GM13977 (cell line): ENCODE measurements at places on chromosomes 5 and 9.

GRCh38 chr5:66553916-66554575 lies 42.1 kb upstream of the MAST4 start:
- DNase-seq: peak; percentile 61

DNA sequence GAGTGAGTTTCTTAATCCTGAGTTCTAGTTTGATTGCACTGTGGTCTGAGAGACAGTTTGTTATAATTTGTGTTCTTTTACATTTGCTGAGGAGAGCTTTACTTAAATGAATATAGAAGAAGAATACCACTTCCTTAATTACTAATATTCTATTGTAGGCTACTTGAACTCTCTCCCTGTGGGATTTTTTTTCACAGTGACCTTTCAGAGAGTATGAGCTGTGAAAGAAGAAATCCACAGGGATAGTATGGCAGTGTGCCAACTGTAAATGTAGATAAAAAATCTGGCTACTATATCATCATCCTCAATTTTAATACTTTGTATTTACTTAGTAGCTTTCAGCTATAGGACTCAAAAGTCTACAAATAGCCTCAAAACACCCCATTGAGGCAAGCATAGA lies 67.3 kb downstream of the COMMD10 start:
- no peak for DNase-seq

DNA sequence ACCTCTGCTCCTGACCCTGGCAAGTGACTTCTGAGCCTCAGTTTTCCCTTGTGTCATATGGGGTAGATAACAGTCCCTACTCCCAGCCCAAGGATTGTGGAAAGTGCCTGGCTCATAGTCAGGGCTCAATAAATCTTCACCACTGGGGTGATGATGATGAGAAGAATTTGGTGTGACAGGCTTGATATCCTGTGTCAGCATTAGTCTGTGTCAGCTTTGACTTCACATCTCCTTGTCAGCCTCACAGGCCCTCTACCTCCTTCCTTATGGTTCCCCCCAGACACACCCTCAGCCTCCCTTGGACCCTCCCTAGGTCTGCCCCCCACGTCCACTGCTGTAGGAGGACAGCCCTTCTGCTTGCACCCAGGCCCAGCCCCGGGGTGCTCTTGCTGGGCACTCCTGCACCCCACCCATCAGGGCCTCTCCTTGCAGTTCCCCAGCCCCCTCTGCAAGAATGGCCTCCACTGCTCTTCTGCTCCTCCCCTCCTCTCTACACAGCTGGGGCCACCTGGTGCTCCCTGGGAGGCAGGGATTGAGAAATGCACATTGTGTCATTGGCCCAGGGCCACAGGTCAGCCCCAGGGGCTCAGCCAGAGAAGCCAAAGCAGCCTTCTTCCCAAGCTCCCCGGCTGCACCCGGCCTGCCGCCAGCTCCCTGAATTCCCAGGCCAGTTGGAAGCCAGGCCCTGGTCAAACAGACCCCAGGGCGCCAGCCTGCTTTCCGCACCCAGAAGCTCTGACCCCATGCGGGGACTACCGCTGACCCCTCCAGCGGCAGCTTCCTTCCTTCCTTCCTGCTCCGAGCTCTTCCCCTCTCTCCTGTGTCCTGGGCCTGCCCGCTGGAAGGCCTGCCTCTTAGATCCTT lies 7.7 kb downstream of the FGFR4 start:
- DNase-seq: no peak

DNA sequence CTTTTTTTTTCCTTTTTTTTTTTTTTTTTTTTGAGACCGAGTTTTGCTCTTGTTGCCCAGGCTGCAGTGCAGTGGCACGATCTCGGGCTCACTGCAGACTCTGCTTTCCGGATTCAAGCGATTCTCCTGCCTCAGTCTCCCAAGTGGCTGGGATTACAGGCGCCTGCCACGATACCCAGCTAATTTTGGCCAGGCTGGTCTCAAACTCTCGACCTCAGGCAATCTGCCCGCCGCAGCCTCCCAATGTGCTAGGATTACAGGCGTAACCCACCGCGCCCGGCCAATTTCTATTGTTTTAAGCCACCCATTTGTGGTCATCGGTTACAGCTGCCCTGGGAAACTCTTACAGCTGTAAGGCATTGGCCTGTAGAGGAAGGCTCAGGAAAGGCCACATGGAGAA lies 617.7 kb downstream of the GABRG2 start:
- no peak for DNase-seq

GRCh38 chr5:76351577-76351976 lies 51.5 kb upstream of the IQGAP2 start:
- peak; percentile 78 for DNase-seq

GRCh38 chr9:70260606-70261005 lies 1.8 kb downstream of the SMC5 start:
- DNase-seq: peak; percentile 21

- DNase-seq: peak; percentile 63
Observed at GRCh38 chr9:13088720-13089427, 190.6 kb downstream of the MPDZ start.

DNA sequence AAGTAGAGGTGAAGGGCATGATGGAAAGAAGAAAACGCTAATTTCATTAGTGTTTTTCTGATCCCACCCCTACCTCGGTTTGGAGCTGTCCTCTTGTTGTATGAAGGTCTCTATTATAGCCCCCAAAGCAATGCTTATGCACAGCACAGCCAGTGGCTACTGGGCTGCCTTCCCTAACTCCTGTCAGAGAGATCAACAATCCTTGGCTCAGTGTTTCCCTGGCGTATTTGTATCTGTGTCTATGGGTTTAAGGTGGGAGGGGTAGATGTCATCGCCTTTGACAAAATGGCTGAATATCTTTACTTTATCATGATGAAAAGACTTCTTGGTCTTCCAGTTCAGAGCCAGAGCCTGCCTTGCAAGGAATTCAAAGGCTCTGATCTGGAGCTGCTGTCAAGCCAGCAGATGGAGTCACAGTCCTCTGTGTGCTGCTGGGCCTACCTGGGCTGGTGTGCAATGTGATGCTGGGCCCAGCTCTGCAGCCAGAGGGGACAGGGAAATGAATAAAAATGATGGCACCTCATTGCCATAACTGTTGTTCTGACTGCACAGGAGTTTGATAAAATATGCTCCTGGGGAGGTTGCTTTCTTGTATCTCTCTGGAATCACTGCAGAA lies 20.1 kb upstream of the HSPA9 start:
- DNase-seq: no peak

DNA sequence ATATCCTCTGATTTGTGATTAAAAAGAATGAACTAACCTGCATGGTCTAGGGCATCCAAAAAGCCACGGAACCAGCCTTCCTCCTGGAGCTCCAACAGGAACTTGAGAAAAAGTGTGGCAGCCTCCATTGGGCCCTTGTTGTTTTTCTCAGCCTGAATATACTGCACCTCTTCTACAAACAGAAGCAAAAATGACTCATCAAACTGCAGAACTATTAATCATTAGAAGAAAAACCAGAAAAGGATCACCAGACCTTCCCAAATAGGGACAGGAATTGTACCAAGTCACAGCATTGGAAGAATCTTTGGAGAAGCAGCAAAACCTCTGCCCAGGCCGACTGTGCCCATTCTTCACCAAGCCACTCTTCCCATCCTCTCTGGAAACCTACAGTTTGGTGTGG lies 25.2 kb downstream of the RIGI start:
- no peak for DNase-seq

DNA sequence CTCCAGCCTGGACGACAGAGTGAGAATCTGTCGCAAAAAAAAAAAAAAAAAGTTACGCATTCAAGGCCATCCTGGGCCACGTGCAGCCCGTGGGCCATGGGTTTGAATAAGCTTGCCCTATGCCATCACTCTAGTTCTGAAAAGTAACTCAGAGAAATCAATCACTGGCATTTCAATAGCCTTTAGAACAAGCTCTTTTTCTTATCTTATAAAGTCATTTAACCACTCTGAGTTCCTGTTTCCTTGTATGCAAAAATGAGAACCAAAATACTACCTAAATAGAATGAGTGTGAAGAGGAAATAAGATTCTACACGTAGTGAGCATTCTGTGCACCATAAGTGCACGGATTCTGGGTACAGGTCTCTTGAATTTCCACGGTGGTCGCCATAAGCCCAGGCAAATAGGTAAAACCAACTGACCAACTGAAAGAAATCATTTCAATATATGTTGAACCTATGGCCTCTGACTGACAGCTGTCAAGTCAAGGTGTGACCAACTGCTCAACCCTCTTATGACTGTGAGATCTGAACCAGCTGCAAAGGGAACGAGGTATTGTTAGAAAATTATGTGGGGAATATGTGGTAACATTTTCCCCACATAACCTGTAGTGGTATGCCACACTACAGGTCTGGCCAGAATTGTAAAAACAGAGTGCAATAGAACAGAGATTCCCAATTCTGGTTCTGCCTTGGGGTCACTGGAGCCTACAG lies 143.9 kb upstream of the LHFPL2 start:
- peak; percentile 32 for DNase-seq

DNA sequence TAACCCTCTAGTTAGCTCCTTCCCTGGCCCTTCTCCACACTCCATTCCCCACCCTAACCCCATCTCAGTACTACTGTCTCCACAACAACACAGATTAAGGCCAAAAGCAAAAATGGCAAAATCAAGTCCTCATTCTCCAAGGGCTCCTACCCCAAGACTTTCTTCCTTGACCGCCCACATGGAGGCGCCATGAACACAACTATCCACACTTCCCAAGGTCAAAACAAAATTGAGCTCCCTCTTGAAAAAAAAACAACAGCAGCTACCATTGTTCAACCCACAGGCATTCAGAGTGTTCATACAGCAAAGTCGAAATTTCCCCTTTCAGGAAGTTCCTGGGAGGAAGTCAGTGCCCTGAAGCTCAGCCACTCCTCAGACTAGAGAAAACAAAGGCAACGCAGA lies 54.4 kb downstream of the GNAQ start:
- peak; percentile 14 for DNase-seq

DNA sequence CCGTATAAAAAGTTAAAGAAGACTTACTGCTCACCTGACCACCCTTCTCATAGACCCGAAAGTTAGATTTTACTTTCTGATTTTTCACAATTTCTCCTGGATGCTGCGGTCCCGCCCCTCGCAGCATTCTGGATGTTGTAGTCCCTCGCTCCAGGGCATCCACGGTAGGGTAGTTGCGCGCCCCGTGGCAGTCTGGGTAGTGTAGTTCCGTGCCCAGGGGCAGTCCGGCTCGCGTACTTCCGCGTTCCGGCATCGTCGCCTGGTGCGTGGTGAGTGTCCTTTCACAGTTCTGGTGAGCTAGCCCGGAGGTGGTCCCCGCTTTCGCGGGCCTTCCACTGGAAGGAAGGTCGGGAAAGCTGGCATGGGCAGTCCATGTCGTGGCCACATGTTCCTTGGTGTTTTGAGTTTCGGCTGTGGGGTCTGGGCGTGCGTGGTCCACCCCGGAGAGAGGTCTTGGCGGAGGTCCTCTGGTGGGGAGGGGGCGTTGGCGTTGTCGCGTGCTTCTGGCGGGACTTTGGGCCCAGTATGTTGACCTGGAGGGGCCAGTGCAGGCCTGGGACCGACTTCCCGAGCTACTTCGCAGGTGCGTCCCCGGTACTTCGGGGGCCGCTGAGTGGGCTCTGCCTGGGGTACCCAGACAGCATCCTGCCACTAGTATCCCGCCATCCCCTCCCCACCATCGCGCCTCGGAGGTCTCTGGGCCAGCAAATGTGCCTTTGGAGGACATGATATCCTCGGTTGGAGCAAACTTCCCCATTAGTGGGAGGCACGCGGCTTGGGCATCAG lies at the start of gene ZNF169:
Gene ZNF169 (plus strand): TSS at position 222 of the 786 bp plus-strand sequence. CDS start 19,515 bp downstream, outside the sequence.
- DNase-seq: peak; percentile 94

DNA sequence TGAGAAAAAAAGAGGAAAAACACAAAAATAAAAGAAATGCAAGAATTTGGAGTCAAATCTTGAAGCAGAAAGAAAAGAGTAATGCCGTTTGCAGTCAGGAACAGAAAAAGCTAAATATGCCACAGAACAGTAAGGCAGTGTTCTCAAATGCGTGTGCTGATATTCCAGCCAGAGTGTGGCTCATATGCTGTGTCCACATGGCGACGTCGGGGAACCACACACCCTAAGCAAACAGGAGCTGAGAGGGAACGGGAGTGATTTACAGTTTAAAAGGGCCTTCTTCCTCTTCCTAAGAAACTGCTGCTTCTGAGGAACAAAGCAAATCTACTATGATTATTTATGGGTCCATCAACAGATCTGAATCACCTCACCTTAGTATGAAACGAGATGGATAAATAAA lies 42.7 kb downstream of the DDX31 start:
- no peak for DNase-seq

GRCh38 chr5:72283358-72283757 lies 36.7 kb downstream of the MRPS27 start:
- DNase-seq: no peak

DNA sequence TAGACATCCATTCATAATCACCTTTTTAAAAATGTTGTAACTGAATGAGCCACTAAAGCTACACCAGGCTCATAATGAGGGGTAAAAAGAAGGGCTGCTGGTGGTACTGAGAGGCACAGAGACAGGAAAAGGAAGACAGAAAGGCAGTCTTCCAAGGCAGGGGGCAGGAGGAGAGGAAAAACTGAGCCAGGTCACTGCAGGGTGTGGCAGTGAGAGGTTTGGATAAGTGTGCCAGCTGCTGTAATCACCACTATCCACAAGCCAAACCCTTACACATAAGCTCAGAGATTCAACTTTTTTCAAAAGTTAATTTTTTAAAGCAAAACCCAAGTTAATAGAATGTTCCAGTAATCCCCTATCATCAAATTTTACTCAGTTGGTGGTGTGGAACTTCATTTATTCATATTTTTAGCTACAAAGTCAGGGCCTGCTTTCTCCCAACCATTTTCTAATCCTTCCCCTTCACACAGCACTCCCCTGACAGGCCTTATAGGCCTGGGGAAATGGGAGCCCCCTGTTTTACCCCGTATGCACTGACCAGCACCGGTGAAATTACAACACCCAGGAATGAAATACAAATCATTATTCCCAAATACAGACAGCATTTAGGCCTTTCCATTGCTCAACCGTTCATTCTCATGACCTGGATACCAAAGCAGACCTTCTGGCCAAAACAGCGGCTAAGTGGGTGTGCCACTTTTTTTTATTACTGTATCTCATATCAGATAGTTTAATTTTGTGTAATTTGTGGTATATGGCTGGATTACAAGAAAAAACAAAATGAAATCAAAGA lies 76.3 kb downstream of the EFNA5 start:
- DNase-seq: no peak

GRCh38 chr5:94025788-94026473 lies 284.5 kb upstream of the POU5F2 start:
- DNase-seq: no peak

DNA sequence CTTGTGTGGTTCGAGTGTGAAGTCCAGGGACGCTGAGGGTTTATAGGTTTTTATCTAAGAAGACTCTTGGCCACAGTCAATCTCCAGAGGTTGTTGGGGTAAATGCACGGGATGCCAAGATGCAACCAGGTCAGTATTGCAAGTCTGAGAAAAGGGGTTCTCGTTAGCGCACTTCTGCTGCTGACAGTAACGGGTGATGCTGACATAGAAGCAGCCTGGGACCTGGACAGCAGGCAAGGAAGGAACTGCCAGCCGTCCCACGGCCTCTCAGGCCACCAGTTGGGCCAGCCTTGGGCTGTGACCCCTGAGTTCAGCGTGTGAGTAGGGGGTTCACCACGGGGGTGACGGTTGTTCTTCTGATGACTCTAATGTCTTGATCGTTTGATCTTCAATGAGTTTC lies 39.0 kb downstream of the TENT4A start:
- no peak for DNase-seq

GRCh38 chr9:15294604-15295003 lies 12.4 kb downstream of the TTC39B start:
- no peak for DNase-seq
